Stimulated activated CD4-positive, alpha-beta T cell treated with anti-CD3 and anti-CD28 coated beads, Interleukin-15, amount 100 ng/mL, for 24 hours (primary cell): ENCODE measurements at places on chromosomes 5 and 9.

- no peak for DNase-seq
Measured at GRCh38 chr5:122081541-122081940, 3.5 kb upstream of the LOX start.

DNA sequence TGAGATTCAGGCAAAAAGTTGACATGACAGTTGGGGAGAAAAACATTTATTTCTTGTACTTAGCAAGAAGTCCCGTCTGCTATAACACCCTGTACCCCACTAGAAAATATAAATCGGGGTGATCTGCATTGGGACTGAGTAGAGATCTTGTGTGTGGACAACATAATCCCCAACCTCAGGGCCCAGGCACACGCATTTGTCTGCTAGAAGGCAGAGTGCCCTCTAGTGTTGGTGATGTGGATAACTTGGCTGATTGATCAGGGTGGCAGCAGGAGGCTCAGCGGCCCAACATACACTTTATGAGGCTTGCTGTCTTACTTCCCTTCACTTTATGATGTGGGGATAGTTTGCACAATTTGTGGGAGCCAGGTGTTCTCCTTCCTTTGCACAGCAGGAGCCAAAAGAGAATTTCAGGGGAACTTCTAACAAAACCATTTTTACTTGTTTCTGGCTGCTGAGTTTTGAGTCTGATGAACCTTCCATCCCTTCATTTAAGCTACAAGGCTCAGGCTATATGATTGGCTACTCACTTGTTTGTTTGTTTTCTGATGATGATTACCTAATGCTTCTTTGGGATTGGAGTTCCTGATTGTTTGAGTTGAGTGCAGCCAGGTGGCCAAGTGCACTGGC, 263.2 kb downstream of the DMAC1 start:
- DNase-seq, result peak; percentile 55

- no peak for DNase-seq
Measured at GRCh38 chr5:62308439-62308838, 2.4 kb downstream of the KIF2A start.

- DNase-seq, result no peak
Measured at GRCh38 chr9:118761016-118761790, 608.0 kb downstream of the BRINP1 start.

- DNase-seq, result no peak
Measured at GRCh38 chr9:69611221-69611620, 61.0 kb downstream of the APBA1 start.

GRCh38 chr5:81989204-81989603, 17.4 kb downstream of the ATG10 start:
- no peak for DNase-seq

DNA sequence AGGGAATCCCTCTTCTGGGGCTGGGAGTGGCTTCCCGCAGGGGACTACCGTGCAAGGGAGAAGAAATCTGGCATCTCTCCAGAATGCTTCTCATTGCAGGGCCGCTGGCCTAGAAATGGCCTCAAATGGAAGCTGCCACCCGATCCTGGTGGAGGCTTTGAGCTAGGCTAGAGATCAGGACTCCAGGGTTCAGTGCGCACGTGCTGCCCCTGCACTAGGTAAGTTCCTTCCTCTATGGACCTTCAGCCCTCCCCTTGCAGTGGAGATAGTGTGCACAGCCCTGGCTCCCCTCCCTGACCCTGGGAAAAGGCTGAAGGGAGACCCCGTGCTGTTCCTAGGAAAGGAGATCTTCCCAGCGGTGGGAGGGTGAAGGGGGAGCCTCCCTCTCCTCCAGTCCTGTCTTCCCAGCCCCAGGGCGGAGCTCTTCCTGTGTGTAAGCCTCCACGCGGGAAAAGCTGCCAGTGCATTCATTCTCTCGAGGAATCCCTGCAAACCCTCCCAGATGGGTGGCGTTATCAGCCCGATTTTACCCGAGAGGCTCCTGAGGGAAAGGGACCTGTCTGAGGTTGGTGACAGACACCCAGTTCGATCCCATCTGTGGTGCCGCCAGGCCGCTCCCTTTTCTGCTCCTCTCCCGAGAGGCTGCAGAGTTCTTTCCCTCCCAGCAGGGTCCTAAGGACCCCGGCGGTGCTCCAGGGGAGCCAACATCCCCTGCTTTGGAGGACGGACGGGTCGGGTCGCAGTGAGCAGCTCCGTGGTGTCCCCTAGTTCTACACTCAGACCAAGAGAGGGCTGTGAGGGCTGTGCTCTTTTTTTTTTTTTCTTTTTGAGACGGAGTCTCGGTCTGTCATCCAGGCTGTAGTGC, 1.4 kb upstream of the CERCAM start:
- DNase-seq, result no peak

- DNase-seq, result no peak
Measured at GRCh38 chr5:34001241-34001841, 6.5 kb downstream of the AMACR start.

DNA sequence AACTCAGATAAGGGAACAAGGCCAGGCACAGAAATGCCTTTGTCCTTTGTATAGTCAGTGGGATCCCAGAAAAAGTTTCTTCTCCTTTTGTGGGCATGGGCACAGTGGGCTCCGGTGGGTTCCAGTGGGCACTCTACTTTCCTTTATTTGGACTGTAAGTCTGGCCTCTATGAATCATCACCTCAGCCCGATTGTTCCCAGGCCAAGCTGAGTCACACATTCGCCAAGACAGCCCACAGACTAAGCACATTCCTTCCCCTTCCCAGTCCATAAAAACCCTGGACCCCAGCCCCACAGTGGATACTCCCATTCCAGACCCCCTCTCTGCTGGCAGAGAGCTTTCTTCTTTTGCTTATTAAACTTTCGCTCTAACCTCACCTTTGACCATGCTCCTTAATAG, 165.0 kb downstream of the FBXL17 start:
- DNase-seq, result no peak
